ENCODE measurements at places on chromosomes 1 and 21.

DNA sequence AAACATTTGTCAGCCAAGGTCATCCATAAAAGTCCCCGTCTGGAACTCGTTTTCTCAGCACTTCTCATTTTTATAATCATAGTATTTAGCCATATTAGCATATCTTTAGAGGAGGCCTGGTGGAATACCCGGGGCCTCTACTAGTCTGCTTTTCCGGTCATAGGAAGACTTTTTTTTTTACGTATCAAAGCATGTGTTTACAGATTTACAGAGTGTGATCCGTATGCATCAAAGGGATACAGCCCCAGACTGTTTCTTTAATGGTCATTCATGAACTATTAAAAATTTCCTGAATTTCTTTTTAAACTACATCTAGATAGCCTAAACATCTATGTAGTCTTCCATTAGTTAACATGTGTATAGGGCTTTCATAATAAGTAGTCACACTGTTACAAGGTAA lies 23.5 kb upstream of the DEGS1 start:
- no peak for DNase-seq

GRCh38 chr1:5508669-5509330 lies 483.4 kb downstream of the NPHP4 start:
- no peak for DNase-seq

GRCh38 chr1:25903986-25904385 lies 2.2 kb downstream of the STMN1 start:
- DNase-seq = no peak

GRCh38 chr1:1425426-1425752 lies 4.3 kb upstream of the ANKRD65 start:
- no peak for DNase-seq

DNA sequence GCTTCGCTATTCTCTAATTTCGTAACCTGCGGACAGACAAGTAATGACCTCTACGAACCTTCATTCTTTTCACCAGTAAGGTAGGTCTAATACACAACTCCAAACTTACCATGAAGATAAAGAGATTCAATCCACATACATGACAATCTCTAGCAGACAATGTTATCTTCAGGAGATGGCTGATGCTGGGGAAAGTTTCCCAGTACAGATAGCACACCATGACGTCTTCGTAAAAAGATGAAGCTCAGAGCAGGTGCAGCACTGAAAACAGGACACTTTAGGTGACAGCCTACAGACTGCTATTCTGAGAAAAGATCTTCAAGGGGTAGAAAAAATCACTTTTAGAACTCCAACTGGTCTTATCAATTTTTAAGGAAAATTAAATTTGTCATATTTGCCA lies 41.3 kb downstream of the ZNF281 start:
- no peak for DNase-seq

DNA sequence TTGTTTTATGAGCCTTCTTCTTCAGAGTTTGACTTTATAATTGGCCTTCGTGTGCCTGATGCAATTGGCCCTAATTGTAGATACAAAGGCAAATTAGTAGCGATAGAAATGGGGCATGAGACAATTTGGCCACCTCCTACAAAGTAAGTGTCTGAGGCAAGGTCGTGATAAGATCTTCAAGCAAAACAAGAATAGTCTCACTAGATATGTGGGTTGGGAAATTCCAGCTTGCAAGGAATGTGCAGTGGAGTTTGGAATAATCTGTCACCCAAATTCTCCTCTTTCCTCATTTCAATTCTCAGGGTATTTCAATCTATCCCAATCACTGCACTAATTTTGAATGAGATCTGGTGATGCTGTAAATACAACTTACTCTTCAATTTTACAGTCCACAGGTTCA lies 11.4 kb upstream of the TSNAX start:
- no peak for DNase-seq
